ENCODE measurements at places on chromosomes 16 and 17. TPM values are rescaled to one million over a fixed set of nuclear protein-coding genes. Genes with fewer than 3 reads are reported as not detected.
A peak's percentile ranks its signal among the peaks of the same experiment; 100 is the strongest.

GRCh38 chr17:76384987-76385891 is 830 bp downstream of the SPHK1 start:
- ATAC-seq = peak; percentile 2

DNA sequence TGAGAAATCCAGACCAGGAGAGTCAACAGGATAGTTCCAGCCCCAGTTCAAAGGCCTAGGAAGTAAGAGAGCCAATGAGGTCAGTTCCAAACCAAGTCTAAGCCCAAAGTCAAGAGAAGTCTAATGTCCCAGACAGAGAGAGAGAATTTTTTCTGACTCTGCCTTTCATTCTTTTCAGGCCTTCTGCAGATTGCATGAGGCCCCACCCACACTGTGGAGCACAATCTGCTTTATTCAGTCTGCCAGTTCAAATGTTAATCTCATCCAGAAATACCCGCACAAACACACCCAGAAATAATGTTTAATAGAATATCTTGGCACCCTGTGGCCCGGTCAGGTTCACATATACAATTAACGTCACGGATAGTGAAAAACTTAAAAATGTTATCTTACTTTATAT is 962.4 kb upstream of the SOX9 start:
- ATAC-seq = no peak

DNA sequence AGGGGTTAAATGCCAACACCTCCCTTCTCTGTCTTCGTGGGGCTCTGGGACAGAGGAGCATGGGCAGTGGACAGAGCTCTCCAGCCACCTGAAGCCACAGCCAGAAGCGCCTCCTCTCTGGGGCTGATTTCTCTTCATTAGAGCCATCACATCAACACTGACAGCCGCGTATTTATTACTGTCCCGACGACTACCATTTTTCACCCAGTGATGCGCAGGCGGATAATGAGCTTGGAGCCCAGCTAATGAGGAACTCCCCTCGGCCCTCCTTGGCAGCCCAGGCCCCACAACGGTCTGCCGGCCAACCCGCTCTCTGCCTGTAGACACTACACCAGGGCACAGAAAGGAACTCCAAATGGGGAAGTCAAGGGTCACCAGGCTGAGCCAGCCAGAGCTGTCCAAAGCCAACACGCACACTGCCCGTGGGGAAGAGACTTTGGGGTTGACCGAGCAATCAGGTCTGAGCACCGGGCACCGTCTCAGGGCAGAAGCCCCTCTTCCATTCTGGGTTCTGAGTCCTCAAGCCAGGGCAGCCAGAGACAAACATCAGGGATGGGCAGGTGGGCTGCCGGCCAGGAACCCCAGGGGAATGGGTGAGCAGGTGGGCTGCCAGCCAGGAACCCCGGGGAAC is 13.2 kb downstream of the SDK2 start:
- no peak for ATAC-seq

DNA sequence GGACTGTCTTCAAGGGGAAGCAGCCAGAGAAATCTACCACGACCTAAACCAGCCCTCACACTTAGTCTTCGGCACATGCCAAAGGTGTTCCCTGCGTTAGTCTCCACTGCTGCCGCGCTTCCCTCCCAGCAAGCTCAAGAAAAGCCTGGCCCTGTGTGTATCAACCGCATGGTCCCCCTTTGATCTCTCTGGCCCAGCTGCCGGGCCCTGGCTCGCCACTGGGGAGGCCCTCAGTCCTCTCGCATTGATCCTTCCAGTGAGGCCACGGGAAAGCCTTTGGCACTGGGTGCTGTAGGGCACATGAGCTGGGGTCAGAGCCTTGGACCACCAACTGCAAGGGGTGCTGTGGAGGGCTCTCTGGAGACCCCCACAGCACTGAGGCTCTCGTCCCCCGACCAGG is 29.6 kb upstream of the KLHDC4 start:
- ATAC-seq = no peak

CAVIN1 gene
- total RNA-seq = 14.8 TPM

GRCh38 chr17:14211801-14212200 is 24.9 kb downstream of the CDRT15 start:
- ATAC-seq = no peak

DNA sequence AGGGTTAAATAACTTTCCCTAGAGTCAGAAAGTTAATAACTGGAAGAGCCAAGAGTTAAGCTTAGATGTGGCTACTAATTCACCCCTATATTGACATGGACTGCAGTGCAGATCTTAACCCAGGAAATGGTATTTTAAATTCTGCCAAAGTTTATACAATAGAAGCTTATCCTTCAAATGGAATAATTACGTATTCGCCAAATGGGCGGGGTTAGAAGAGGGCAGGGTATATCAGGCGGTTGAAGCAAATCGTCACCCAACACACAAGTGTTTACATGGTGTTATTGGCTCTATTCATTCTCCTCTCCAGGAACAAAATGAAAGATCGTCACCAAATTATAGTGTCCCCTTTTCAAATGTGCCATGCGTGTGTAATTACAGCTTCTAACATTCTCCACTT is 182.7 kb downstream of the PRKCB start:
- no peak for ATAC-seq

DNA sequence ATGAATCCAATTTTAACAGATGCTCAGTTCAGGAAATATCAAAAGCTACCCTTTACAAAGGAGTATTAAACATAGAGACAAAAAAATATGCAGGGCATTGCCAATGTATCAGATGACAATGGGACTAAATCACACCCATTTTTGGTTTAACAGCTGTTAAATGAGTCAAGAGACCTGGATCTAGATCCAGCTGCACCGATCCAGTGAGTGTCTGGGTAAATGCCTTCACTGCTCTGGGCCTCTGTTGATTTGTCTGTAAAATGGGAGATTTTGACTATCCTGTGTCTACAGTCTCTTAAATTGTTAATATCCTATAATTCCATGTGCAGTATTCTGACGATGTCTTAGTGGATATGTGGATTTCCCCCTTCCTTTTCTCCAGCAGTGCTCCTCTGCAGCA is 16.4 kb downstream of the KRT23 start:
- ATAC-seq = no peak

- no peak for ATAC-seq
Observed at GRCh38 chr16:2470234-2470601, 879 bp upstream of the NTN3 start.

DNA sequence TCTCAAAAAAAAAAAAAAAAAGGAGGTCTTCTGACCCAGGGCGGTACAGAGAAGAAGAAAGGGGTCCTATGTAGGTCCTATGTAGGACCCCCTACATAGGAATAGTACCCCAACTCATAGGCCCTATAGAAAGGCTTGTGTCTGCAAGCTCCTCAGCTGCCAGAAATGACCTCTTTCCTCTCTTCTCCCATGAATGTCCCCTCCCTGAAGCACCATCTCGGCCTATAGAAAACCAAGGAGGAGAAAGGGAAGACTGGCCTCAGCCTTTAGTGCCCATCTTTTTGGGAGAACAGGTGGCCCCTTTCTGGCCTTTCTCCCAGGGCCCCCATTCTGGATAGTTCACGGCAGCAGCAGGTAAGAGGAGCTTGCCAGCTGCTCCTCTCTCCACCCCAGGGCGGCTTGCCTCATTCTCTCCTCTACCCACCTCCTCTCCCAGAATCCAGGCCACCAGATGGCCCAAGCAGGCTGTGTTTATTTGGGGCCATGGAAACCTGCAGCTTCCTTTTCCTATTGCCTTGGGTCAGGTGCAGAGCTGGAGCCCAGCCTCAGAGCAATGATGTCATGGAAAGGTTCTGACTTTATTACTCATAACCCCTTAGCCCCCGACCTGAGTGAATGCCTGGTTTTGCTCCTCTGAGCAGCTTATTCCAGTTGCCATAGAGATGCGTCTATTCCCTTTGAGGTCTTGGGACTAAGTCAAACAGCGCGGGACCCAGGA is 1.6 kb upstream of the MRPL58 start:
- ATAC-seq = no peak

ALDH3A1 gene
- not detected for total RNA-seq

DNA sequence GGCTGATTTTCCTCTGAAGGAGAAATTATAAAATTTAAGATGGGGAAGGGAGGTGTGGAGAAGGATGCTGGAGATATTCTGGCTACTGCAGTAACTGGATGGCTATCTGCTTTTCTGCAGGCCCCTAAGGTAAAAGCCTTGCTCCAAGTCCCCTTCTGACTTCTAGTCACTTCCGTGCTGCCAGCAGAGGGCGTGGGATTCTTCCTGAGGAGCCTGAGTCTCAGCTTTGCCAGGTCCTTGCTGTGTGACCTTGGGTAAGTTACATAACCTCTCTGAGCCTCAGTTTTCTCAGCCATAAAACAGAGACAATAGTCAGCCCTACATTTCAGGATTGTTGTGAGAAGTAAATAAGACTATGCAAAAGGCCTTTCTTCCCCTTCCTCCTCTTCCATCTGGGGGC is 24.3 kb upstream of the TMEM220 start:
- ATAC-seq = no peak

DNA sequence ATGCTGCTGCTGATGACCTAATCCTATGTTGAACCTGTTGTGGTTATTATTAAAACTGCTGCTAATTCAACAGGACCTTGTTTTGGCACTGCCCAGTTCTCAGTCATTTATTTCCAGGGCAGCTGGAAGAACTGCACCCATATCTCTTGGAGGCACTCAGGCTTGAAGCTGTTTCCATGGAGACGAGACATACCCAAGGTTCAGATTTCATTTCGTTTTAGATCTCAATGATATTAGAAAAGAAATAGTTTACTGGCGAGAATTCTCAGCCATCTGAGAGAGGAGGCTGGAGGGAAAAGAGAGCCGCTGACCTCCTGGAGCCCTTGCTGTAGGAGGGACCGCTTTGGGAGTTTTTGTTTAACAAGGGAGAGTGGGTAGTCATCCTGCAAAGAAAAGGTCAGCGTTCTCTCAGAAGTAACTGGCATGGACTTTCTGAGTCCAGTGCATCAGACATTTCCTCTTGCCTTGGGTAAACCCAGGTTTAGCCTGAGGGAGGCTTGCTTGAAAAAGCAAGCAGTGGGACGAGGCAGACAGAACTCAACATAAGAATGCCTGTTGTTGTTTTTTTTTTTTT is 75.4 kb downstream of the YPEL2 start:
- peak; percentile 44 for ATAC-seq

GRCh38 chr17:73394512-73395450 is 83.0 kb upstream of the CDC42EP4 start:
- ATAC-seq = no peak

DNA sequence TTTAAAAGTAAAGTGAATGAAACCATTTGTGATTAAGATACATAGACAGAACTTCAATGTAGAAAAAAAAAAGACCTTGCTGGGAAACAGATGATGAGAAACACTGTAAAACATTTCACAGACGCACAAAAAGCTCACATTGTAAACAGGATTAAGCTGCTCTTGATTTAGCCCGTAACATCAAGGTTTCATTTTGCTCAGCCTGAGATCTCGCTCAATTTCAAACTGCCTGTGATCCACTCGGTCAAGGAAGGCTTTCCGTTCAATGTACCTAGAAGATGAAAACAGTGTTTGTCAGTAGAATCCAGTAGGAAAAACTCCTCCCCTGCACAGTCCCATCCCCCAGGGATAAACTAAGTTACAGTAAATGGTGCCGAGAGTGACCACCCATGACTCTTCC is 42.3 kb upstream of the BCAR1 start:
- no peak for ATAC-seq

Data from motor neuron (in vitro differentiated cells).